Fibroblast of villous mesenchyme (primary cell): ENCODE measurements at places on chromosomes 6 and 20.

- no peak for DNase-seq
Observed at GRCh38 chr20:9769954-9770353, 68.9 kb downstream of the PAK5 start.

- DNase-seq = no peak
Observed at GRCh38 chr6:166004876-166005275, 162.8 kb downstream of the TBXT start.

GRCh38 chr6:121857551-121857950 is 422.1 kb downstream of the GJA1 start:
- no peak for DNase-seq

DNA sequence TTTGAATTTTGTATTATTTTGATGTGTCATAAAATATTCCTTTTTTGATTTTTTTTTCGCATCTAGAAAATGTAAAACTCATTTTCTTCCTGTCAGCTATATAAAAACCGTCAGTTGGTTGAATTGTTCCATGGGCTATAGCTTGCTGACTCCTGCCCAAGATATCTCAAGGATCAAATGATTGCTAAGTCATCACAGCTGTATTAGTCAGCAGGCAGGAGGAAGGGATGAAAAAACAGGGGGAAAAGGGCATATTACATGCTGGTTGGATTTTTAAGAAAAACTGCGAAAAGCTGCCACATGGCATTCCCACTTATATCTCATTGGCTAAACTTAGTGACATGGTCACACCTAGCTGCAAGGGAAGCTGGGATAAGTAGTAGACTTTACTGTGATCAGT is 569.9 kb downstream of the BCKDHB start:
- no peak for DNase-seq

DNA sequence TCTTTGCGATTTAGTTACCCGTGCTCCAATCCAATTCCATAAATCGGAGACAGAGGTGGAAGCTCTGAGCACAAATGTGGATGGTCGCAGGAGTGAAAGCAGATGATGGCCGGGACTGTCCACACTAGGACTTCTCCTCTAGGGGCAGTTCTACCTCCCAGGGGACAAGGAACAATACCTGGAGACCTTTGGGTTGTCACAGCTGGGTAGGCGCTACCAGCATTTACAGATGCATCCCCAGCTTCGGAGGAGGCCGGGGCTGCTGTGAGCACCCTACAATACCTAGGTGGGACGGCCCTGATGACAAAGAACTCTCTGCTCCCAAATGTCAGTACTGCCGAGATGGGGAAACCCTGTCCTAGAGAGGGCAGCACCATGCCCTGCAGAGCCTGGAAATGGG is 195.9 kb upstream of the CDH4 start:
- no peak for DNase-seq

- DNase-seq = no peak
Observed at GRCh38 chr6:136897071-136897470, 25.0 kb upstream of the SLC35D3 start.

GRCh38 chr6:135257631-135258405 is 76.7 kb downstream of the MYB start:
- no peak for DNase-seq

- DNase-seq = no peak
Observed at GRCh38 chr6:11236076-11236750, 3.7 kb upstream of the NEDD9 start.

DNA sequence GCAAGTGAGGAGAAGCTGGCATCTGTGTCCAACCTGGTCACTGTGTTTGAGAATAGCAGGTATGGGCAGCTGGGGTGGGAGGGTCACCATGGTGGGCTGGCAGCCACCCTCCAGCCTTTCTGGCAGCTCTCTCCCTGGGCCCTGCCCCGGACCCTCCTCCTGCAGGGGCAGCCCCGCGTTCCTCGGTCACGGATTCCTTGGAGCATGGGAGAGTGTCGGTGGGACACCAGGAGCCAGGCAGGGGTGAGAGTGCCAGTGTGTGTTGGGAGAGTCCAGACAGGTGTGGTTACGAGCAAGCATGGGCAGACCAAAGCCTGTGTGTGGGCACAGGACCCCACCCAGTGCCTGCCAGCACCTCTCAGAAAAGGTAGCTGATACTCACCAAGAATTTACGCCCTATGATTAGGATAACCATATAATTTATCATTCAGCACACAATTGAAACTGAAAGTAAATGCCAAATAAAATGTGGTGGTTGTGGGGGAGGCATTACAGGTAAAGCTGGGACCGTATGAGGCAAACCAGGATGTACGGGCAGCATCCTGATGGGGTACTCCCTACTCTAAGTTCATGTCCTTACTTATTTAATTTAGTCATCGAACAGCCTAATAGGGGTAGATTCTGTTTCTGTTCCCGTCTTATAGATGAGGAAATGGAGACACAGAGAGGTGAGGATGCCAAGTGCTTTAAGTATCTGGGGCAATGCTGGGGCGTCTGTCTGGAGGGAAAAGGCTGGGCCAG is 542 bp downstream of the FGD2 start:
- no peak for DNase-seq

DNA sequence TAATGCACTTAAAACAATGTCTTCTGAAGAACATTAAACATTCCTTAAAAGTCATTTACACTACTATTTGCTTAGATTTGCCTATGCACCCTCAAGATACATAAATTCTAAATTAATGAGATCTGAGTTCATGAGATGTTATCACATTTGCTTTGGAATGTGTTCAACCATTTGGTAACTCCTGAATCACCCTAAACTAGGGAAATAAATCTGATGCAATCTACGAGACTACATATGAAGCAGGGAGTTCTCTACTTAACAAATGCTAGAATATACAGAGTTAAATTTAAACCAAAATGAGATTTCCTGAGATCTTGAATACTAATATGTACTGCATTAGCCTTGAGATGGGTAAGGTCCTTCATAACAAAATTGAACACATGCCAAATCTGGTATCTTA is 170.1 kb downstream of the CLIC5 start:
- peak; percentile 43 for DNase-seq

- no peak for DNase-seq
Observed at GRCh38 chr6:3321875-3322274, 63.1 kb downstream of the PSMG4 start.

- DNase-seq = peak; percentile 57
Observed at GRCh38 chr6:56764081-56764566, 121.4 kb upstream of the DST start.

GRCh38 chr20:11057624-11058023 is 383.8 kb upstream of the JAG1 start:
- DNase-seq = peak; percentile 79

- no peak for DNase-seq
Observed at GRCh38 chr6:148612043-148612442, 134.8 kb upstream of the UST start.

- no peak for DNase-seq
Observed at GRCh38 chr20:49476016-49476355, 6.5 kb downstream of the KCNB1 start.

DNA sequence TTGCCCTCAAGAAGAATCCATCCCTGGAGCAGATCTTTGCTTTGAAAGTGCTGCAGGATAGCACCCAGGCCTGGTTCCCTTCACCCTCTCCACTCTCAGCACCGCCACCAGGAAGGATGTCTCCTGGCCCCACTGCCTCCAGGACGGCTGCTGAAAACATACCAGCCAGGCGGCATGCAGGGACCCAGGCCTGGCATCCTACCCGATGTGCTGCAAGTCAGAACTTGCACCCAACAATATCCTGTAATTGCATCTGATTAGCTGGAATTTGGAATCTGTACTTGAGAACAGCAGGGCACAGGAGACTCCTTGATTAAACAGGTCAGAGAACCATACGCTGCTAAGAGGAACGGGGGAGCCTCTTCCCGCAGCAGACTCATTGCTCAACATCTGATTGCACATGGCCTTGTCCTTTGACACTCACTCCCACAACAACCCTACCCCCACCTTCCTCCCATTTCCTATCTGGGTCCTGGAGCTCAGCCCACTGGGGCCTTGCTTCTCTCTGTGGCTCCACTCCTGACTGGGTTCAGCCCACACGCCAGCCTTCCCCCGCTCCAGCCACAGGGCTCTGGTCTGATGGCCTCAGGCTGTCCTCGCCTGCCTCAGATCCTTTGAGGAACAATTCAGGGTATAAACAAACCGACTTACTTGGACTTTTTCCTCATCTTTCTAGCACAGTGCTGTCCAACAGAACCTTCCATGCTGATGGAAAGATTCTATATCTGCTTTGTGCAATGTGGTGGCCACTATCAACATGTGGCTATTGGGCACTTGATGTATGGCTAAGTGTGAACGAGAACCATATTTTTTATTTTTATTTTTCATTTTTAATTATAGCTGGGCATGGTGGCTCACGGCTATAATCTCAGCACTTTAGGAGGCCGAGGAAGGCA is 78.0 kb downstream of the FGD2 start:
- DNase-seq = peak; percentile 98

GRCh38 chr6:47027315-47027714 is 14.8 kb downstream of the ADGRF1 start:
- DNase-seq = no peak

GRCh38 chr20:56520180-56520579 is 4.4 kb upstream of the FAM209A start:
- no peak for DNase-seq

DNA sequence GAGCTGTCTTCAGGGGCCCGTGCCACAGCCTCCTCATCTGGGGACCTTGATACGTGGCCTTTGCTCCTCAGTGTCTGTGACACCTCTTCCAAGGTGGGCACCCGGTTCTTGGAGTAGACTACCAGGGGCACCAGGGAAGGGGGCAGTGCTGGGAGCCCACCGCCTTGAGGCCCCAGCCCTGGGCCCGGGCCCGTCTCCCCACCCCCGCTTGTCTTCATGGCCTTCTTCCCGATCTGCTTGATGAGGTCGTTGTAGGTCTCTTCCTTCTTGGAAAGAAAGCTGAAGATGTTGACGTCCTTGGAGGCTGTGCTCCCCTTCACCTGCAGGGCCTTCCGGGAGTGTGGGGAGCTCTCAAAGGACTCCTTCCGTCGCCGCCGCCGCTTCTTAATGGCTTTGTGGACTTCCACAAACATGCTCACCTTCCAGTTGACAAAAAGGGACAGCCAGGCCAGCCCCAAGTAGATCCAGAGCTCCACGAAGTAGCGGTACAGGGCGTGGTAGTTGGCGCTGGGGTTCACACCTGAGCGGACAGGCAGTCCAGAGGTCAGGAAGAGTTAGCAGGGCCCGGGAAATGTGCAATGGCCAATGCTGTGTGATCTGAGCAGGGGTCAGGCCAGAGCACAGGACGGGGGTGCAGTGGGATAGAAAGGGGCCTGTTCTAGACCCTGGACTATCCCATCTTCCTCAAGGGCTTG is 37.9 kb downstream of the KCNK5 start:
- DNase-seq = no peak

DNA sequence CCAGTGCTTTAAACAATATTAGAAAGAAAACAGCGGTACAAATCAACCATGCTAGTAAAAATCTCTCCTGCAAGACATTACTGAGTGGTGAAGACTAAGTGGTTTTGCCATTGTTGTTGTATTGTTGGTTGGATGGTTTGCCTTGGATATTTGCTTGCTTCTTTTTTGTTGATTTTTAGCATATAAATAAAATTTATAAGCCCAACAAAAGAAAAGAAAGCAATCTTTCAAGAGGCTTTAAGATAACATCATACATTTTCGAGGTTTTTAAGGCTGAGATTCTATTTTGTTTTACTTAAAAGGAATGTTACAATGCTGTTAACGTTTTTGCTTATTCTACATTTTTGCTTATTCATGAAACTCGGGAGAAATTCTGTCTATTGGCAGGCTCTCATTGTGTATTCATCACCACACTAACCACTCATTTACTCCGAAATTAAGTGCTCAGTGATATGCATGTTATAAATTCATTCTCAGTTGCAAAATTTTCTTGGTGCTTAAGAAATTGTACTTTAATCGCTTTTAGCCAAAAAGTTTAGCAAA is 139.1 kb downstream of the LAMA2 start:
- no peak for DNase-seq

DNA sequence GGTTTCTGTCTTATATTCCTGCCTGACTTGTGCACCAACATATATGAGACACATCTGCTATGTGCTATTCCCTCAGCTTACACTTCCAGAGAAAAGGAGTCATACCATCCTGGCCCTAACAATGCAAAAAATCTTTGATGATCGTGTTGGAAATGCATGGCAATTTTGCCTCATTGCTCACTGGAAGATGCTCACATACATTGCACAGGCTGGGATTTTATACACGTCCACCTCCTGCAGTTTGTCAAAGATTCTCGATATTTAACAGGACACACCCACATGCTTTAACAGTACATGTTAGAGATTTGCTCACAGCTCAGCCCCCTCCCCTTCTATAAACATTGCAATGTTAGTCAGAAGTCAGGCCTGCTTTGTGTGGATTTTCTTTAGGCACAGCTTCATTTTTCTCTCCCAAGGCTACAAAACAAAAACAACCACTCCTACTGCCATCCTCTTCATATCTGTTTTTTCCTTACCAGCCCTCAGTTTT is 66.1 kb downstream of the ADGB start:
- peak; percentile 12 for DNase-seq

DNA sequence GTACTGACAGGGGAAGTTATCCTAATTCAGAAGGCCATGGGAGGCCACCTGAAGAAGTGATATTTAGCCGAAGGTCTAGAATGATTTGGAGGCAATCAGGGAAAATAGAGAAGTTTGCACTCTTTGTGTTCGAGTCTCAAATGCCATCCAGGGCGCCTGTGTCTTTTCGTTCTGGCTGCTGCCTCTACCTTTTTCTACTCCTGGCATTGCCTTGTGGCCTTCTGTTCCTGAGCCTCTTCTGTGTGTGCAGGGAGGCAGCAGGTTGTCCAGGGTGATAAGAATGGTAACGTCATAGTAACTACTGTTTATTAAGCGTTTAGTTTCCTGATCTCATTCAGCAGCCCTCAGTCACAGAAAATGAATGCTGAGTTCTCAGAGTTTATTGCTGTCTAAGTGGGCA is 252.1 kb downstream of the FARS2 start:
- DNase-seq = no peak

DNA sequence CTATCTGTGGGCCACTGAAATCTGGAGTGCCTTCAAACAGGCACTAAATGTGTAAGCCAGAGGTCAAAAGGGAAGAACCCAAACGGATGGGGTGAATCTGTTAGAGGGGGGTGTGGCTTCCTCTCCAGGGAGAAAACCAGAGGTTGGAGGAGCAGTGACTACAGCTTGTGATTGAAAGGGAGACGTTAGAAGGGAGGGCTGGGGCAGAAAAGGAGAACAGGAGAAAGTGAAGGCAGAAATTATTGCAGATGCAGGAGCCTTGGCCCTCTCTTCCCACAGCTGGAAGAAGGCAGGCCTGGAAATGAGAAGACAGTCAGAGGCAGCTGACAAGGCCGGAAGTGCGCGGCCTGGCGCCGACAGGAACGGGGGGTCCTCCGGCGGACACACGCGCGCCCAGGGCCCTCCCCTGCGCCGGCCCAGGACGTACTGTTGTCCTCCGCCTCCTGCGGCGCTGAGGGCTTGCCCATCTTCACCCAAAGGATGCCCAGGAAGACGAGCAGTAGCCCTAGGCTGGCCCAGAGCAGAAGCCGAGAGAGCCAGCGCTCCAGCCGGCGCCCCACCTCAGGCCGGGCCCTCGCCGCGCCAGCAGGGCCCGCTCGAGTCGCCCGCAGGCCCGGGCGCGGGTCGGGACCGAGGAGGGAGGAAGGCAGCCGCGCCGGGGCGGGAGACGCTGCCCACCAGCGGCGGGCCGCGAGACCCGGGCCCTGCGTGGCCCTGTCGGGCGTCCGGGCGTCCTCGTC is 806 bp downstream of the LEMD2 start:
- peak; percentile 91 for DNase-seq
